ENCODE measurements at places on chromosomes 12 and 14.

DNA sequence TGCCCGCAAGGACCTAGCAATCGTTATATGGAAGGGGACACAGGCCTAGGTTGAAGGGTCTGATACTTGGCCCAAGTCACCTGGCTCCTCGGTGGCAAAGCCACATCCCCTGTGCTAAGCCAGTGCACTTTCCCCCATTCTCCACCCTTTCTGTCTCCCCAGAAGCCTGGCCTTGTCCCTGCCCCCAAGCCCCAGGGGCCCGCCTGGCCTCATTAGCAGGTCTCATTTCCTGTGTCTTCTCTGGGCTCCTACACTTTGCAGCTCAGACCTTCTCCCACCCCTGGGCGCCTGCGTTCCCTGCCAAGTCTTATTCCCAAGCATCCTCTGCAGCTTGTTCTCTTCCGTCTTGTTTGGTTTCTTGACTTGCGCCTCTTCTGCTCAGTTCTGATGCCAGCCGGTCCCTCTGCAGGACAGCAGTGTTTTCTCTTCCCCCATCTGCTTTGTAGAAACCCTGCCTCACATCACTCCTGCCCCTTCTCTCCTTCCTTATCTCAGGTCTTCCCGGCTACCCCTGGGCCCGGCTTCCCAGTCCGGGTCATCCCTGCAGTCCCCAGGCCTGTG, 66.7 kb downstream of the SLC24A4 start:
- no peak for DNase-seq

DNA sequence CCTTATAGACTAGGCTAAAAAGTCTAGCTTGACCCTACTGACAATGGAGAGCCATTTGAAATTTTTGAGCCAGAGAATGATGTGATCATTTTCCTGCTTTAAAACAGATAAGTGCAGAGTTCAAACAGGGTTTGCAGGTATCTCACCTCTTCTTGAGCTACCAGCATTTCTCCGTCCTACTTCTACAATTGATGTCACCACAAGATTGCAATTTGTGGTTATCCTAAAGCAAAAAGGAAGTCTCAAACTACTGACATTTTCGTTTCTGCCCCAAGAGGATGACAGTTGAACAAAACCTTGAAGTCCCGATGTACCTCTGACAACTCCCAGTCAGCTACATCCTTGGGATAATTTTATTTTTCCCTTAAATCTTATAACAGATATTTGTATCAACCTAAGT, 86.7 kb downstream of the PTGER2 start:
- DNase-seq: no peak

- no peak for DNase-seq
Measured at GRCh38 chr12:82124711-82125380, 233.3 kb downstream of the CCDC59 start.

DNA sequence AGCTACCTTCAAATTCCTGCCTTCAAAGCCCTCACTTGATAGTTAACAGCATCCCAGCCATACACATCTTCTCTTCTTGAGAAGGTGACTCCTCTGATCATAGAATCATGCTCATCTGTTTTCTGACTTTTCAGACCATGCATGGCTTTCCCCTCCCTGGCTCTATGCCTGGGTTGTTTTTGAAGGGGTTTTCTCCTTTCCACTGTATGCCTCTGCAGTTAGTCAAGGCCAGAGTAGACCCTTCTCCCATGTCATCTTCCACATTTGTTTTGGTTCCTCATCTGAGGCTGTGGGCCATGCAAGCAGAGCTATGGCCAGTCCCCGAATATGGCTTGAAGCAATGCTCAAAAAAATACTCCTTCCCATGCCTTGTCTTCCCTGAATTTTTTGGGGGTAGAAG, 14.3 kb upstream of the MCRS1 start:
- no peak for DNase-seq

DNA sequence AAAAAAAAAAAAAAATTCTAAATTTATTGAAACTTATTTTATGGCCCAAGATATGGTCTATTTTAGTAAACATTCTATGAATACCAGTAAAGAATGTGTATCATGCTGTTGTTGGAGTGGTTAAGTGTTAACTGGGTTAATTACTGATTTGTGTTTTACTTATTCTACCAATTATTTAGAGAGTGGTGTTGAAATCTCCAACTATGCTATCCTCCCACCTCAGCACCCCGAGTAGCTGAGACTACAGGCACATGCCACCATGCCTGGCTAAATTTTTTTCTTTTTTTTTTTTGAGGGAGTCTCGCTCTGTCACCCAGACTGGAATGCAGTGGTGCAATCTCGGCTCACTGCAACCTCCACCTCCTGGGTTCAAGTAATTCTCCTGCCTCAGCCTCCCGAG, 72.2 kb downstream of the R3HDM2 start:
- no peak for DNase-seq

DNA sequence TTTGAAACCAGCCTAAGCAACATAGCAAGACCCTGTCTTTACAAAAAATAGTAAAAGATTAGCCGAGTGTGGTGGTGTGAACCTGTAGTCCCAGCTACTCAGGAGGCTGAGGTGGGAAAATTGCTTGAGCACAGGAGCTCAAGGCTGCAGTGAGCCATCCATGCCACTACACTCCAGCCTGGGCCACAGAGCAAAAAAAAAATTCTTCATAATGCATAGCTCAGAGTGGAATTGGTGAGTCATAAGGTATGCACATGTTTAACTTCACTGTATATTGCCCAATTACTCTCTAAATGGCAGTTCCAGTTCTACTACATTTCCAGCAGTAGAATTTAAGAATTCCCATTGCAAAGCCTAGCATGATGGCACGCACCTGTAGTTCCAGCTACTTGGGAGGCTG, 26.8 kb upstream of the CLIP1 start:
- no peak for DNase-seq

- no peak for DNase-seq
Measured at GRCh38 chr12:88934163-88934747, 354.0 kb upstream of the KITLG start.

- no peak for DNase-seq
Measured at GRCh38 chr12:96130396-96131059, 63.6 kb upstream of the ELK3 start.

DNA sequence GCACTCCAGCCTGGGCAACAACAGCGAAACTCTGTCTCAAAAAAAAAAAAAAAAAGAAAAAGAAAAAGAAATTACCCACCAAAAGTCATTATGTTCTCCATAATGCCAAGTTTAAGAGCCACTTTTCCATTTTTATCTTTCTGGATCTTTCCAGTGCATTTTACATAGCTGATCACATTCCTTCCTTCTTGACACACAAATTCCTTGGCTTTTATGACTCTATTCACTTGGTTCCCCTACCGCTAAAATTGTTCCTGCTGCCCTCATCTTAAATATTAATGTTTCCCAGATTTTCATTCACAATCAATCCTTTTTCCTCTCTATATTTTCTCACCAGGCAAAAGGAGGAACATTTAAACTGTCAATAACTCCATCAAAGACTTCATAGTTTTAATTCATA, 20.2 kb downstream of the KLHL28 start:
- DNase-seq: no peak

DNA sequence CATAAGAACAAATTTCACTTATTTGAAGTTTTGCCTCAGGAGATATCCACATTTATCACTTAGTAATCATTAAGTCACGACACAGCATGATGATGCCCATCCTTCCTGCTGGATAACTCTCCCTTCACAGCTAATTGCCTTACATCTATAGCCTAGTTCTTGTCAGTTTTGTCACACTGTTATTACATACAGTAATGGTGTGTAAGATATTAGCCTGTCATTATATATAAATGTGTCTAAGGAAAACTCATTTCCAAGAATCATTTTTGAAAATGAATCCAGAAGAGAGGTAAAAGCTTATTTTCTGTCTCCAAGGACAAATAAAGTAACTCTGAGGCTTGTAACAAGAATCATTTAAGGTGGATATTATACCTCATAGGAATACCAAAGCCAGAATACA, 193.2 kb upstream of the ARID2 start:
- no peak for DNase-seq

GRCh38 chr12:78959556-78959955, 95.0 kb downstream of the SYT1 start:
- no peak for DNase-seq

DNA sequence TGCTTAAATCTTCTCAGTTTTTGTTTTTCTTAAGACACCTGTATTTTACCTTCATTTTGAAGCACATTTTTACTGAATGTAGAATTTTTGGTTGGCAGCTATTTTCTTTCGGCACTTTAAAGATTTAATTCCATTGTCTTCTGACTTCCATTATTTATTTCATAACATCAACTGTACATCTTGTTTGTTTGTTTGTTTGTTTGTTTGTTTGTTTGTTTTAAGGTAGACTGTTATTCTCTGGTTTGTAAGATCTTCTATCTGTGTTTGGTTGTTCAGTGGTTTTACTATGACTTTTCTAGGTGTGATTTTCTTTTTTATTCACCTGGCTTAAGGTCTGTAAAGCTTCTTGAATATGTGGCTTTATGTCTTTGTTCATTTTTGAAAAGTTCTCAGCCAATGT, 61.9 kb downstream of the IFT81 start:
- DNase-seq: no peak

DNA sequence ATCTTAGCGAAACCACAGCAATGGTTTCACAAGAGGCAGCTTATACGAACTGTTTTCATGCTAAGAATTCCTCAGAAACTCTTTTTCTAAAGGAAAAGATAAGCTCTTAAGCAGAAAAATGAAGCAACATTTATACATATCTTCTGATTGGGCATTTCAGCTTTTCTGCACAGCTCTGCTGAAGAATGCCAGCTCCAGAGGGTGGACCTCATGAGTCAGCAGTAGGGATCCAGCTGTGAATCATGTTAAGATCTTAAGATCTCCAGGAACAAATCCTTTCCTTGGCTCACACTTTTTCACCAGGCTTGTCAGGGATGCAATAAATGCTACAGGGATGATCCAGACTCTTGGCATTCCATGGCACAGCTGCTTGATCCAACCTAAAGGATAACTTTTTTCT, 477.1 kb upstream of the CCDC196 start:
- no peak for DNase-seq

DNA sequence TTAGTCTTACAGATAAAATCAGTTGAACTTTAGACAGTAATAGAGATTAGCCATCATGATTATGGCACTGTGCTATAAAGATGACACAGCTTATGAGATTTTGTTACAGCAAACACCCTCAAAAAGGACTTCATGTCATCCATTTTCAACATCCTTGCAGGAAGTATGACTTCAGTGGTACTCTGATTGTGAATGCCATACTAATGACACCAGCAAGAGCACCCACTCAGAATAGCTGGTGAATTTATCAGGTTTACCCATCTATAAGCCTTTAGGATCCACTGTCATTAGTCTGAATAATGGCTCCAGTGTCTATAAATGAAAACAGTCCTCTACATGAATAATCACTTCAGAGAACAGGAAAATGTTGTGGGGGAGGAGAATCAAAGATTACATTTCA, 615.2 kb downstream of the RPS29 start:
- no peak for DNase-seq

- DNase-seq: peak; percentile 57
Measured at GRCh38 chr12:124994437-124994975, 1.1 kb downstream of the BRI3BP start.

GRCh38 chr12:57835366-57836288, 10.9 kb downstream of the CTDSP2 start:
- no peak for DNase-seq

- DNase-seq: no peak
Measured at GRCh38 chr12:25959071-25959961, 834 bp downstream of the RASSF8 start.

- DNase-seq: peak; percentile 66
Measured at GRCh38 chr12:124566161-124566996, 1.0 kb downstream of the NCOR2 start.
